ENCODE measurements at places on chromosomes 3 and 15.

DNA sequence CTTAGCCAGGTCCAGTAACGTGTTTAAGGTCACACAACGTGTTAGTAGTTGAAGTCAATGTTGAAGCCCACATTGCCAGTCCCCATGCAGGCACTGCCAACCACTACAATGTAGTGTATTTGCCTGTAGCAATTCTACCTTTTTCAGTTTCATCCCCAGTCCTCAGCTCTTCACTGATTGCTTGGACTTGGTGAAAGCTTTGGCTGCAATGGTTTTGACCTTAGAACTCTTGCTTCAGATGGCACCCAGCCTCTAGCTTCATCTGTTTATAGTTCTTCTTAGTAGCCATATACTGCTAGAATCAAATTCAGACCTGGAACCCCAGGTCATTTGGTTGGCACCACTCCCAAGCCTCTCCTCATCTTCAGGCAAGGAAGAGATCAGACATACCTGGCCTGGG, 345.4 kb upstream of the SEMA6D start:
- no peak for DNase-seq

DNA sequence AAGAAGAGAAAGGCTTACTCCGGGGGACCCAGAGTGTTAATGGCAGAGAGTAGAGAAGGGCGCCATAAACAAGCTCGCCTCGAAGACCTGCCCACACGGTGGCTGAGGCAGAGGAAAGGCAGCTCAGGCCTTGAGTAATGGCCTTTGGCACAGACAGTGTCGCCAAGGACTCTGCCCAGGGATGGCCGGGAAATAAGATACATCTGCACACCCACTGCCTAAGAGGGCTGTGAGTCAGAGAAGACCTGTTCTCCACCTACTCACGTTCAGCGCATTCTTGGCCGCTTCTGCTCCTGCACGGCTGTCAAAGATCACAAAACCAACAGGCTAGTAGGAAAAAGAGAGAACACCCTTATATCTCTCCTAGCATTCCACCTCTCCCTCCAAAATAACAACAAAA, 26.2 kb downstream of the RBPMS2 start:
- no peak for DNase-seq

DNA sequence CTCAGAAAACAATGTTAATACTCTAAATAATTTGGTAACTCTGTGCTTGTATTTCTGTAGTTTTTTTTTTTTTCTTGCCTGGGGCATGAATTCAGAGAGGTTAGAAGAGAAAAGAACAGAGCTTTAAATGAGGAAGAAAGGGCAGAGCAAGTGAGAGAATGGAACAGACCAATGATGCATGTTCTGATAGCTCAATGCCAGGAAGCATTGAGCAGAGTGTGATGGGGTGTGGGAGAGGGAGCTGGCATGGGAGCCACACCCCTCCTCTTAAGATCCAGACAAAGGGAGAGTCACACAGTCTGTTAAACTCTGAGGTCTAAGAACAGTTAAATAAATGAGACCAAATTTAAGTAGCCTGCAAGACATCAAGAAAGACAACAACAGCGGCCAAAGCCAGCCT, 538.6 kb downstream of the TUSC7 start:
- no peak for DNase-seq

GRCh38 chr15:31236184-31237042, 90.2 kb upstream of the KLF13 start:
- DNase-seq = no peak

- no peak for DNase-seq
Measured at GRCh38 chr15:82751308-82751707, 41.6 kb upstream of the AP3B2 start.

- DNase-seq = no peak
Measured at GRCh38 chr3:33167716-33168336, 50.8 kb downstream of the SUSD5 start.

GRCh38 chr3:169304716-169305115, 358.8 kb downstream of the MECOM start:
- DNase-seq = no peak

DNA sequence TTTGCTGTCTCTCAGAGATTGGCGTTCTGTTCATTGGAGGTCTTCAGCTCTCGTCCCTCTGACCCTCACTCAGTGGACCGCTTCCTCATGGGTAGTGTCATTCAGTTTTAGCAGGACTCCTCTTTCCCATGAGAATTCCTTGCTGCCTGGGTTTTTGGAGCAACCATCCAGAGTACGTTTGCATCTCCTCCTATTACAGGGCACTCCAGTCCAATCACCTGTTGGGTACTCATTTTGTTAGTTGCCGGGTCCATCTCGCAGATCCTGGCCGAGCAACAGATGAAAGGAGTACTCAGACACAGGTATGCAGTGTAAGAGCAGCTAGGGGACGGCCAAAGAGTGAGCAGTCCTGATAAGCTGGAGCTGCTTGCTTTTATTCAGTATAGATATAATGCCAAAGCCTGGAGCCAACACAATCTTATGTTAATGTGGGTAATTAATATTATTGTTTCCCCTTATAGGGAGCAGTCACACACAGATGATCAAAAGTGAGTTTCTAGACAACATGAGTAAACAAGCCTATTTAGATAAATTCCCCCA, 49.6 kb downstream of the ISG20 start:
- no peak for DNase-seq

- DNase-seq = no peak
Measured at GRCh38 chr15:58383876-58384275, 47.9 kb upstream of the LIPC start.
